RWPE1 (cell line): ENCODE measurements at places on chromosomes 3 and 15.

- DNase-seq, result no peak
These were observed 496.1 kb downstream of the SHQ1 start for GRCh38 chr3:72352176-72352575.

DNA sequence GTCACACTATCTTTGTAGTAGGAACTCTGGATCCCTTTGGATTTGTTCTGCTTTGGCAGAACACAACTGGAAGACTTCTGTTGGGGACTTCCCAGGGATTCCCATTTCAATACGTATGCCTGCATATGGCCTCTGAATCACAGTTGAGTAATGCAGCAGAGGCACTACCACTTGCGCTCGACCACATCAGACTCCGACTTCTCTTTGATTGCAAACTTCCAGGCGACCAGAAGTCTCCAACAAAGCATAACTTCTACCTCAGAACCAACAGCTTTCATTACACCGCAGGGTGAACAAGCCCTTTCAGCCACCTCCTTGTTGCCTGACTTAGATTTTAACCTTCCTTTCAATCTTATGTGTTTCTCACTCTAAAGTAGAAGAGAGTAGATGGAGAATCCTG is 924.4 kb downstream of the IGSF11 start:
- no peak for DNase-seq

GRCh38 chr3:144275005-144275404 is 303.4 kb downstream of the DIPK2A start:
- DNase-seq, result no peak

DNA sequence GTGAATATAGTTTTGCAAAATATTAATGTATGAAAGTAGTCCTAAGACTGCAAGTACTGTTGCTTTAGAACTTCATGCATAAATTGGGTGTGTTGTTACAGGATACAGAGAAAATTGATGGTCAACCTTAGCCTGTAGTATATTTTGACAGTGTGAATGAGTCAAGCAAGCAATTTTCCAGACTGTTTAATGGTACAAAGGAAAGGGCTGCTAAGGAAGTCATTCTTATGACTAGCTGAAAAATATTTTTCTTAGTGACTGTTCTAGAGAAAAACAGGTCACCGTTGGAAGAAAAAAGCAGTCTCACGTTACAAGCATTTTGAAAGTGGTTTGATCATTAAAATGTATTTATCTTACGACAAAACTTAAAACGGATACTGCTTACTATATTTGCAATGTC is 49.2 kb downstream of the MBNL1 start:
- DNase-seq, result no peak

- DNase-seq, result no peak
These were observed 2.0 kb downstream of the NR1I2 start for GRCh38 chr3:119783883-119784282.

DNA sequence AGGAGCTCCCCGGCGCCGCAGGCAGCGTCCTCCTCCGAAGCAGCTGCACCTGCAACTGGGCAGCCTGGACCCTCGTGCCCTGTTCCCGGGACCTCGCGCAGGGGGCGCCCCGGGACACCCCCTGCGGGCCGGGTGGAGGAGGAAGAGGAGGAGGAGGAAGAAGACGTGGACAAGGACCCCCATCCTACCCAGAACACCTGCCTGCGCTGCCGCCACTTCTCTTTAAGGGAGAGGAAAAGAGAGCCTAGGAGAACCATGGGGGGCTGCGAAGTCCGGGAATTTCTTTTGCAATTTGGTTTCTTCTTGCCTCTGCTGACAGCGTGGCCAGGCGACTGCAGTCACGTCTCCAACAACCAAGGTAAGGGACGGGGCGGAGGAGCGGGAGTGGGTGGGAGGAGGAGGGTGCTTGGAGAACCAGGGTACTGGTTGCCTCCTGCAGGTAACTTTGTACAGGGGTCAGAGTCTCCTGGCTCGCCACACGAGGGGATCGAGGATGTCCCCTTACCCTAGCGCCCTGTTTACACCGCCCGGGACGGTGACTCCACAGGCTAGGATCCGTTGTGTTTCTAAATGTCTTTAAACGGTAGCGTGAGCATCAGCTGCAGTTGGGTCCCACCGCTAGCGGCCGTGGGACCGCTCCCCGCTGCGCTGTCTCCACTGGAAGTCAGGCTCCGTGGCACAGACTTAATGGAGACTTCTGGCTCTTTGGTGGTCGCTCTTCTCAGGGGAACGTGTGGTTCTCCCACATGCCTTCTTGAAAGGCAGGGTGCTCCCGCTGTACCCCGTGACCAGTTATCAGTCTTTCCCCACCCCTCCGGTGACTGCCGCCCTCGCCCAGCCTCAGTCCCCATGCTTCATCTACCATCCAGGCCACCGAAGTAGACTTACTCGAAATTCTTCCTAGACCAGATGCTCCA is 515 bp downstream of the EPHA6 start:
- DNase-seq, result no peak

- no peak for DNase-seq
These were observed 2.8 kb downstream of the BCL2L10 start for GRCh38 chr15:52109559-52110451.

- no peak for DNase-seq
These were observed 150.3 kb downstream of the SLC9A9 start for GRCh38 chr3:143697975-143698374.

GRCh38 chr3:45496555-45496954 is 98.0 kb upstream of the LIMD1 start:
- no peak for DNase-seq

- peak; percentile 57 for DNase-seq
These were observed 59.6 kb upstream of the LMCD1 start for GRCh38 chr3:8441969-8442559.

DNA sequence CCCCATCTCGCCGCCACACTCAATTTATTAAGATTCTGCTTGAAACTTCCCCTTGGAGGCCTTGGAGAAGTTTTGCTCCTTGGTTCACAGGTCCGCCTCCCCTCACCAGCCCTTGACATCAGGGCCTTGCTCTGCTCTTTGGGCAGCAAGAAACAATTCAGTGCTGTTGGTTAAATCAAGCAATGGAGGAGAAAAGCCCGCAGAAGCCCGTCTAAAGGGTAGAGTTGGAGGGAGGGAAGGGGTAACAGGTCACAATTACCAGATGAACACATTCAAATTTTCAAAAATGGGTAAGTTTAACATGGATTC is 429 bp downstream of the PARP9 start:
- peak; percentile 8 for DNase-seq

- DNase-seq, result no peak
These were observed 30.0 kb upstream of the SLC2A2 start for GRCh38 chr3:171056528-171056927.

- no peak for DNase-seq
These were observed 226.3 kb upstream of the MRPL3 start for GRCh38 chr3:131728898-131729642.

DNA sequence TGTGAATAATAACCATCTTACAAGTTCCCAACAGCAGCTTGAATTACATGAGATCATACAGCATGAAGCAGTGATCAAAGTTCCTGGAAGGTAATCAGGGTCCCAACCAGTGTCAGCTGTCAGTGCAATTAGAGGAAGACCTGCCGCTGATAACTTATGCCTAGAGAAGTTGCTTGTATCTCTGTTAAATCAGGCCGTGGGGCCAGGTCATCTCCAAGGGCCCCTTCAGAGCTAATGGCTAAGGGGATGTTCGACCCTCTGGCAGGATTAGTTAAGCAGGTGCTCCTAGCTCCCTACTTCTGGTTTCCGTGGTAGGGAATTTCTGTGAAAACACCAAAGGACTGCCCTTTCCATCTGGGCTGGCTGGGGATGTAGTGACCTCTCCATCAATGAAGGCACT is 251.0 kb downstream of the FAM43A start:
- DNase-seq, result no peak

GRCh38 chr3:158106766-158107471 is 699 bp upstream of the SHOX2 start:
- no peak for DNase-seq

DNA sequence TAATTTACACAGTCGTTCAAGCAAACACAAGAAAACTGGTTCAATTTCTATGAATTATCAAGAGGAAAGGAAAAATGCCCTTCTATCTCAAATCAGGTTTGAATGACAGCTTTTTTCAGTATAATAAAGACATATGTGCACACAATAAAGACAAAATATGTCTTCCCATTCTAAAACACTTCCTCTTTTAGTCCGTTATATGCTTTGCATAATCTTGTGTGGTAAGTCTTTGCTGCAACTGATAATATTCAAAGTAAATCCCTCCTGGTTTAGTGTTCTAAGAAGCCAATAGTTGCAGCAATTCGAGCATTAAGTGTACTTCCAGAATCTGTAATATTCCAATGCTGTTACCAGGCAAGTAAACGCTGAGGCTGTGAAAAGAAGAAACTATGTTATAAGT is 43.7 kb upstream of the MAPKBP1 start:
- DNase-seq, result no peak

DNA sequence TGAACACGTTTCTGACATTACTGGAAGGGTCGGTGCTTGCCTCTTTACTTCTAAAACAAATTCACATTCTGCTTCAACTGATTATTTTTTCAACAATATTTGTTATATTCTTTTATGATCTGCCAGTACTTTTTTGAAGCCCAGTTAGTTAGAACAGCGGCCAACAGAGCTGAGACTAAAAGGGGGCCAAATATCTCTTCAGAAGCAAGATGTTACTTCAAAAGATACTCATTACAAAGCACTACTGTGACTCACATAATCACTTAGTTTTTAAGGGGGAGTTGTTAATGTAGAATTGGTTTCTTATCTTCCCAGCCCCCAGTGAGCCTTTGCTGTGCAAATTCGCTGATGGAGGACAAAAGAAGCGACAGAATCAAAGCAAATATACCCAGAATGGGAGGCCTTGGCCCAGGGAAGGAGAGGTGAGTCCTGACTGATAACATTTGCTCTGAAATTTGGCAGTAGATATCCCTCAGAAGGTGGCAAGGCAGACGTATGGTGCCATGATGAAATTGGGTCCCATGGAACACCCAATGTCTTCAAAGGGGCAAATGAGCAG is 587.8 kb downstream of the RBMS3 start:
- no peak for DNase-seq

GRCh38 chr15:81506071-81506470 is 132.1 kb upstream of the TMC3 start:
- DNase-seq, result no peak

- no peak for DNase-seq
These were observed 570.2 kb downstream of the NTRK3 start for GRCh38 chr15:87686339-87686738.

GRCh38 chr3:51717446-51717845 is 10.6 kb downstream of the GRM2 start:
- DNase-seq, result no peak

DNA sequence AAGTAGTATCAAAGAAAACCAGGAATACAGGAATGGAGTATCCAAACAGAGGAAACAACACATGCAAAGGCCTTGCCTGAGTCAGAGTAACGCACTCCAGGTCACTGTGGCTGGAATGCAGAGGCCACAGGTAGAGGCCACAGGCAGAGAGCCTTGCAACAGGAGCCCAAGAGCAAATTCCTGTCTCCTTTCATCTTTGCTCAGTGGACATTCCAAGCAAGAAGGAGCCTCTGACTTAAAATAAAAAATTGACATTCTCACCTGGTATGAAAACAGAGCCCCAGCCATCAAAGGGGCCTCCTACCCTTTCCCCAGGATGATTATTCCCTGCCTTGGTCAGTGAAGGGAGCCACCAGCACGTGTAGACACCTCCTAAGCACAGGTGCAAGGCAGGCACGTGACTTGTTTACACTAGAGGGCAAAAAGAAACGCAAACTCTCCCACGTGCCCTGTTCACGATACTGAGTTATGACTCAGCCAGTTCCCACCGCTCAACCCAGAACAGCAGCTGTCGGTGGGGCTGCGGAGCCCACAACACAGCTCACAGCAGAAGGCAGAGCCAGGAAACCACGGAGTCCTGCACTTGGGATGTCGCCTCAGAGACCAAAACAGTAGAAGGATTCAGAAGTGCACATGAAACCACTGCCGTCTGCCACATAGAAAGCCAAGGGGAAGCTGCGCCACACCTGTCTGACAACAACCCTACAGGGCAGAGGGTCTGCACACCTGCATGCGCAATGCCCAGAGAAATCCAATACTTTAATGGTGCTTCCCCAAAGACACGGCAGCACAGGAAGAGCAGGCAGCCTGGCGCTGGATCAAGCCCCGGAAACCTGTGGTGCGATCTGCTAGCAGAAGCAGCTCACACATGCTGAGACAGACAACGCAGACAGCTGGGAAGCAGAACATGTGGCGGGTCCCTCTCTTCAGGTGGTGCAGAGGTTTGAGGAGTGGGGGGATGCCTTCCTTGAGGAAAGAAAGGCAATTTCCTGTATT is 52.1 kb downstream of the ITGB5 start:
- peak; percentile 72 for DNase-seq

GRCh38 chr15:43879386-43880355 is 52.9 kb downstream of the WDR76 start:
- DNase-seq, result no peak

- DNase-seq, result no peak
These were observed 80.4 kb downstream of the CHRD start for GRCh38 chr3:184460276-184460675.

- DNase-seq, result no peak
These were observed 16.1 kb downstream of the CPOX start for GRCh38 chr3:98577178-98577895.

- DNase-seq, result no peak
These were observed 16.8 kb upstream of the DIS3L start for GRCh38 chr15:66276546-66276945.

- no peak for DNase-seq
These were observed 26.2 kb upstream of the SRP14 start for GRCh38 chr15:40065166-40065565.

DNA sequence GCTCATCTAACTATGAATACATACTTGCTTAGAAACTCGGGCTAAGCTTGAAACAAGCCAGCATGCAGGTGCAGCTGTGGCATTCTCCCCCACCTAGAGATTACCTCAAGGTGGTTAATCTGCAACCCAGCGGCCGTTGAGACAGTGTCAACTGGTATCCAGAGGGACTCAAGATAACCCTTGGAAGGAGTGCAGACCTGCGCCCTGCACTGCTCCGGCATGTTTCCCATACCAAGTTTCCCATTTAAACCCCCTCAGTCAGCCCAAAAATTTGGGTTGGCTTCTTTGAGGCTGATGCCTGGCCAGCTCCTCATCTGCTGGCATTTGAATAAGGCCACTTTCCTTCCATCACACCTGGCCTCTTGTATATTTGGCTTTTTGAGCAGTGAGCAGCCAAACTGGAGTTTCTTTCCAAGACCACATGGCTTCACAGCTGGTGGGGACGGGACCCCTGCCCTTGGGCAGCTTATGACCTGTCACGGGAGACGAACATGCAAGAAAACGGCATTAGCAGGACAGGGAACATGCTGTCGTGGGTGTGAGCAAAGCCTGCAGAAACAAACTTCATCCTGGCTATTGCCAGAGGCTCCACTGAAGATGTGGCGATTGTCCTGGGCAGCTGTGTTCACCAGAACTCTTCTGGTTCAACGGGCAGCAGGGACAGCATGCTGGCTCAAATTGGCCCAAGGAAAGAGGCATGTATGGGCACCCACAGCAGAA is 98.2 kb downstream of the PLXNA1 start:
- no peak for DNase-seq

- no peak for DNase-seq
These were observed 11.3 kb upstream of the MANF start for GRCh38 chr3:51373658-51374421.

- no peak for DNase-seq
These were observed 530.9 kb upstream of the TGFBR2 start for GRCh38 chr3:30075514-30075913.
